ENCODE measurements at places on chromosomes 7 and 10. TPM values are rescaled to one million over a fixed set of nuclear protein-coding genes. Genes with fewer than 3 reads are reported as not detected.

The RARRES2 gene
- total RNA-seq = not detected

The TMEM26 gene
- total RNA-seq = not detected

The H2BK1 gene
- total RNA-seq = 4.4 TPM

The NRP1 gene
- total RNA-seq = 0.72 TPM

The LIPJ gene
- total RNA-seq = not detected

The TMEM229A gene
- not detected for total RNA-seq

The CLEC5A gene
- not detected for total RNA-seq

The ICA1 gene
- 2.7 TPM for total RNA-seq

The SEC23IP gene
- total RNA-seq = 57.9 TPM

The PMPCB gene
- 89.7 TPM for total RNA-seq

The DYNC1I1 gene
- total RNA-seq = not detected

The PTPRE gene
- 23.7 TPM for total RNA-seq

- H3K27me3 ChIP-seq = peaks cover 14% of the 10 kb centered on the region
- no peak overlapping the region for H3K4me3 ChIP-seq
- H3K27ac ChIP-seq = no peak overlapping the region
- no peak for DNase-seq
These were observed 410.8 kb downstream of the SFMBT2 start for GRCh38 chr10:7000061-7000460.

GRCh38 chr10:104193787-104194186 lies 38.4 kb downstream of the CFAP43 start:
- H3K27ac ChIP-seq = no peak overlapping the region
- H3K4me3 ChIP-seq = no peak overlapping the region
- DNase-seq = no peak
- H3K27me3 ChIP-seq = peaks cover 30% of the 10 kb centered on the region
- no peaks in the 10 kb centered on the region for H3K36me3 ChIP-seq

GRCh38 chr10:58400609-58401008 lies 15.4 kb downstream of the TFAM start:
- no peak overlapping the region for H3K4me3 ChIP-seq
- no peak for DNase-seq
- no peaks in the 10 kb centered on the region for H3K4me1 ChIP-seq
- H3K27ac ChIP-seq = no peak overlapping the region
- peaks cover 1% of the 10 kb centered on the region for H3K36me3 ChIP-seq

DNA sequence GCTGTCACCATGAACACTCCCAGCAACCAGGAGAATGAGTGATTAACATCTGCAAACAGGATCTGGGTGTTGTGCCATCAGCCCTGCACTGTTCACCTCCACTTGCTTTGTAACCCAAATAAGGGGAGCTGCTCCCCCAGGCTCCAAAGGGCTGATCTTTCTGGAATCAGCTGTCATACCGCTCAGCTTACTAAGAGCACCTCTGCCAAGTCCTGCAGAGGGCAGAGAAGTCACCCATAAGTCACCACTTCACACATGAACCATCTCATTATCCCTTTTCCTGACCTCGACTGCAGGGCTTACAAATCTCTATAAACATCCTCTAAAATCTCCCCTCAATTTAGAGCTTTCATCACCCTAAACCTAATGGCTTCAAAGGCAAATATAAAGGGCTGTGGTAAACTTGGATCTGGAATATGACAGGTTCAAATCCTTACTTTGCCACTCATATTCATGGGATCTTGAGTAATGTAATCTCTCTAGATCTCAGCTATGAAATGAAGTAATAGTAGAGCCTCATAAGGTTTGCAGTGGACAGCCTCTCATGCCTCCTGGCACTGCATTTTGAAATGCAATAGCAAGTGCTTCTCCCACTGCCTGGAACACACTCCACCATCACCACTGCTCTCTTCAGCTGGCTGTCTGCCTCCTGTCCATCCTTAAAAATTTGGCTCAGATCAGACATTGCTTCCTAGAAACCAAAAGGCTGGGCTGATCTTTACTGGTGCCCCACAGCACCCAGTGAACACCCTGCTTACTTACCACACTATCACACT lies 38.8 kb downstream of the ERLIN1 start:
- H3K4me3 ChIP-seq = no peak overlapping the region
- peaks cover 19% of the 10 kb centered on the region for H3K27me3 ChIP-seq
- H3K4me1 ChIP-seq = peaks cover 23% of the 10 kb centered on the region

GRCh38 chr10:112639298-112639697 lies 192.3 kb downstream of the VTI1A start:
- no peak for DNase-seq
- no peak overlapping the region for H3K27ac ChIP-seq
- H3K27me3 ChIP-seq = no peaks in the 10 kb centered on the region
- no peaks in the 10 kb centered on the region for H3K4me1 ChIP-seq

- no peak for DNase-seq
- H3K4me1 ChIP-seq = no peaks in the 10 kb centered on the region
- no peaks in the 10 kb centered on the region for H3K36me3 ChIP-seq
- no peak overlapping the region for H3K4me3 ChIP-seq
These were observed 267.2 kb downstream of the GLRX3 start for GRCh38 chr10:130403153-130404075.

GRCh38 chr10:33715303-33715975 lies 381.0 kb upstream of the NRP1 start:
- no peak overlapping the region for H3K4me3 ChIP-seq
- H3K36me3 ChIP-seq = no peaks in the 10 kb centered on the region
- H3K27ac ChIP-seq = no peak overlapping the region
- H3K27me3 ChIP-seq = peaks cover 11% of the 10 kb centered on the region
- DNase-seq = no peak

- peaks cover 5% of the 10 kb centered on the region for H3K36me3 ChIP-seq
- no peak overlapping the region for H3K4me3 ChIP-seq
- H3K27me3 ChIP-seq = no peaks in the 10 kb centered on the region
- H3K4me1 ChIP-seq = peaks cover 22% of the 10 kb centered on the region
These were observed 3.4 kb downstream of the CRPPA start for GRCh38 chr7:16417906-16418305.

GRCh38 chr7:147052818-147053217 lies 936.2 kb downstream of the CNTNAP2 start:
- H3K36me3 ChIP-seq = no peaks in the 10 kb centered on the region
- H3K27ac ChIP-seq = no peak overlapping the region
- H3K4me3 ChIP-seq = no peak overlapping the region
- H3K4me1 ChIP-seq = no peaks in the 10 kb centered on the region
- H3K27me3 ChIP-seq = no peaks in the 10 kb centered on the region
- DNase-seq = no peak

GRCh38 chr10:132158122-132158741 lies 28.5 kb upstream of the DPYSL4 start:
- H3K4me1 ChIP-seq = peaks cover 30% of the 10 kb centered on the region
- no peak overlapping the region for H3K27ac ChIP-seq
- peak; percentile 47 for DNase-seq
- H3K27me3 ChIP-seq = no peaks in the 10 kb centered on the region
- H3K36me3 ChIP-seq = no peaks in the 10 kb centered on the region

- no peak overlapping the region for H3K27ac ChIP-seq
- no peaks in the 10 kb centered on the region for H3K27me3 ChIP-seq
- H3K4me3 ChIP-seq = no peak overlapping the region
- no peak for DNase-seq
- H3K4me1 ChIP-seq = no peaks in the 10 kb centered on the region
These were observed 366.3 kb upstream of the CHRM2 start for GRCh38 chr7:136502162-136502561.

DNA sequence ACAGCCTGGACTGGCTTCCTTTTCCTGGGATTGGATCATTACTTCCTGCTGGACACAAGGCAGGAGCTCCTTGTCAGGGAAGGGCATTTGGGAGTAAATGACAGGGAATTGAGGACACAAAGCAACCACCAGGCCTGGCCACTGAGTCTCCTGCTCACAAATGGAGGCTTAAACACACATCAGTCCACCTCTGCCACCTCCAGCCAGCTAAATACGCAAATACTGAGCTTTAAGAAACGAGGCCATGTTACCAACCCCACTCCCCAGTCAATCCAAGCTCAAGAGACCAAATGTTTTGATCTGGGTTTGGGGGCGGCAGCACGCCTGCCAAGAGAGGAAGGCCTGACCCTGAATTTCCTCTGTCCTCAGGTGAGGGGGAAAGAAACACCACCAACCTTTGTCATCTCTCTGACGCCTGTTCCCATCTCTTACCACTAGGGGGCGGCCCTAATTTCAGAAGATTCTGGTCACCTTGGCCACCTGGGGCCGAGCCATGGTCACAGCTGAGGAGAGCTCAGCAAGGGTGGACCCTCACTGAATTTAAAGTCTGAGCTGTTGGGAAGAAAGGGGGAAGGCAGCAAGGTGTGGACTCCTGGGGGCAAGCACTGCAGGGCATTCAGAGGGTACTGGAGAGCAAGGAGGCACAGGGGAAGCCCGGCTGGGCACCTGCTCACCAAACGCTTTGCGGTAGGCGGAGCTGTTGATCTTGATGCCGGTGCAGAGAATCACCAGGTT lies 16.5 kb downstream of the AIFM2 start:
- no peak overlapping the region for H3K4me3 ChIP-seq
- H3K27me3 ChIP-seq = no peaks in the 10 kb centered on the region
- DNase-seq = peak; percentile 59
- no peaks in the 10 kb centered on the region for H3K36me3 ChIP-seq

- H3K27ac ChIP-seq = no peak overlapping the region
- no peaks in the 10 kb centered on the region for H3K4me1 ChIP-seq
- DNase-seq = no peak
- no peaks in the 10 kb centered on the region for H3K36me3 ChIP-seq
These were observed 35.2 kb upstream of the YAE1 start for GRCh38 chr7:39530971-39531370.

DNA sequence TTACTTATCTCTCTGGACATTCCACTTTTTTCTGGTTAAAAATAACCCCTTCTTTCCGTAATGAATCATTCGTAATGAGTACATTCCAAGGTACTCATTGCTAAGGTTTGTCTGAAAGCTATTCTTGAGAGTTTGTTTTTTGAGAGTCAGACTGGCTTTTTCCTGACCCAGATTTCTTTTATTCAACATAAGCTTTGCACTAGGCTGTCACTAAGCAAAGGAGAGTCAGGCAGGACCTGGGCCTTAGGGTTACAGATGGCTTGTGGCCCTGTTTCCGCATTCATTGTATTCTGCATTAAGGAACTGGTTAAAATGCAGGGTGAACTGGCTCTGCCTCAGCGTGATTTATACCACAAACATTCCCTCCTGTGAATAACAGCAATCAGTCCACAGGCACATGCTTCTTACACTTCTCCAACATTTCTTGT lies 84.1 kb downstream of the POM121L12 start:
- H3K27me3 ChIP-seq = no peaks in the 10 kb centered on the region
- no peak overlapping the region for H3K4me3 ChIP-seq
- no peak overlapping the region for H3K27ac ChIP-seq
- peaks cover 2% of the 10 kb centered on the region for H3K36me3 ChIP-seq
- no peaks in the 10 kb centered on the region for H3K4me1 ChIP-seq
